ENCODE measurements at places on chromosomes 2 and 18.

GRCh38 chr2:28991460-28991859 is 10.4 kb downstream of the TOGARAM2 start:
- DNase-seq = no peak

DNA sequence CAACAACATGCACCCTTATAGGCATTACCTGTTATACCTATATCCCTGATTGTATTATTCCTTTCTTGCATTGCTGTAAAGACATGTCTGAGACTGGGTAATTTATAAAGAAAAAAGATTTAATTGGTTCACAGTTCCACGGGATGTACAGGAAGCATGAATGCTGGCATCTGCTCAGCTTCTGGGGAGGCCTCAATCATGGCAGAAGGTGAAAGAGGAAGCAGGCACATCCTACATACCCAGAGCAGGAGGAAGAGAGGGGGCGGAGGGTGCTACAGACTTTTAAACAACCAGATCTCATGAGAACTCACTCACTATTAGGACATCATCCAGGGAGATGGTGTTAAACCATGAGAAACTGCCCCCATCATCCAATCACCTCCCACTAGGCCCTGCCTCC is 191.7 kb upstream of the SPHKAP start:
- no peak for DNase-seq

- DNase-seq = no peak
Measured at GRCh38 chr2:125224830-125225229, 1199.7 kb downstream of the CNTNAP5 start.

- DNase-seq = no peak
Measured at GRCh38 chr2:181459621-181460021, 2.4 kb downstream of the ITGA4 start.

DNA sequence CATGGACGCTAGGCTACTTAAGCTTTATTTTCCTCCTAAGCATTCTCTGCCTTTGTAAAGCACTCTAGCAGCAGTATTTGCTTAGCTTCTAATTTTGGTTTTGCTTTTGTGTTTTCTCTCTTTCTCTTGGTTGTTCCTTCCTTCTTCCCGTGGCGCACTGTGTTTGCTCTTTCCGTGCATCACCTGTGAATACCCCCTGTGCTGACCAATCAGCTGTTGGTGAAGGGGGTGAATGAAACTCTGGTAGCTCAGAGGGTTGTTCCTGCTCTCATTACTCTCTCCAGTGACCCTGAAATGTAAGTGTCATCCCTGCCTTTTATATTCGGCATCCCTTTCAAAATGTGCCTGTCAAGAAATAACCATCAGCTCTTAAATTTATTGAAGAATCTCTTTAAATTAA is 45.5 kb upstream of the TNFRSF11A start:
- DNase-seq = no peak

GRCh38 chr2:2879781-2880180 is 497.8 kb downstream of the EIPR1 start:
- no peak for DNase-seq

DNA sequence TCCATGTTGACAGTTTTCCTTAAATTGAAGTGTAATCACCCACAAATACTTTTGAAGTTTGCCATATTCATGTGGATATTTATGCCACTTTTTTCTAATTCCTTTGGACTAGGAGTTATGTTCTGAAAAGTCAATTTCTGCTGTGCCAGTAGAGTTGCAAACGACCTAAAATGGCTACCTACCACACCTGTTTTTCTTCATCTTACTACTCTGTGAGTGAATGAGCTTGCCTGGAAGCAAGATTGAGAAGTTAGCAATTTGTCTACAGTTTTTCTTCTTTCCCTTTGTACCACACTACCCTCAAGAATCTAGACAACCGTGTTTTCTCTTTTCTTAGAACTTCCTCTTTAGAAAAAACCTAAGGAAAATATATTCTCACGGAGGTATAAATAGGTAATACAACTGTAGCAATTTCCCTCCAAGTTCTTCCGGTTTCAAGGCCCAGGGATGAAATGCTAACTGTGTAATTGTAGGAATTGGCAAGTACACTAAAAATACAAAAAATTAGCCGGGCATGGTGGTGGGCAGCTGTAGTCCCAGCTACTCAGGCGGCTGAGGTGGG is 7.3 kb upstream of the SLC39A10 start:
- DNase-seq = no peak

- DNase-seq = no peak
Measured at GRCh38 chr18:34281722-34282121, 57.0 kb upstream of the NOL4 start.

GRCh38 chr2:5690718-5691220 is 1.4 kb upstream of the SOX11 start:
- DNase-seq = no peak

- no peak for DNase-seq
Measured at GRCh38 chr2:185757356-185757755, 18.8 kb downstream of the FSIP2 start.

DNA sequence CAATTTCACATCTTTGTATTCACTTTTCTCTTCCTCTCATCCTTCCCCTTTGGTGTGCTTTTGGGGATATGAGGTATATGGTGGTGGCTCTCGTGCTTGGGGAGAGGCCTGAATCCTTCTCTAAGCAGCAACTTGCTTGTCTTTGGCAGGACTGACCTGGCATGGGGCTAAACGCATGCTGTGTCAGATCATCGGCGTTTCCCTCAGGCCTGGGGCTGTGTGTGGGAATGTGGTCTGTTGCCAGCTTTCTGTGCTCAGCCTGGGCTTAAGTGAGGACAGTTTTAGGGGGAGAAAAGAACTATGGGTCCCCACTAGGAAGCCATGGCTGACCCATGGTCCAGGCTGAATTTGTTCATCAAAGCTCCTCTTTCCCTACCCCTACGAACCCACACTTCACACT is 60.7 kb downstream of the TET3 start:
- DNase-seq = no peak

DNA sequence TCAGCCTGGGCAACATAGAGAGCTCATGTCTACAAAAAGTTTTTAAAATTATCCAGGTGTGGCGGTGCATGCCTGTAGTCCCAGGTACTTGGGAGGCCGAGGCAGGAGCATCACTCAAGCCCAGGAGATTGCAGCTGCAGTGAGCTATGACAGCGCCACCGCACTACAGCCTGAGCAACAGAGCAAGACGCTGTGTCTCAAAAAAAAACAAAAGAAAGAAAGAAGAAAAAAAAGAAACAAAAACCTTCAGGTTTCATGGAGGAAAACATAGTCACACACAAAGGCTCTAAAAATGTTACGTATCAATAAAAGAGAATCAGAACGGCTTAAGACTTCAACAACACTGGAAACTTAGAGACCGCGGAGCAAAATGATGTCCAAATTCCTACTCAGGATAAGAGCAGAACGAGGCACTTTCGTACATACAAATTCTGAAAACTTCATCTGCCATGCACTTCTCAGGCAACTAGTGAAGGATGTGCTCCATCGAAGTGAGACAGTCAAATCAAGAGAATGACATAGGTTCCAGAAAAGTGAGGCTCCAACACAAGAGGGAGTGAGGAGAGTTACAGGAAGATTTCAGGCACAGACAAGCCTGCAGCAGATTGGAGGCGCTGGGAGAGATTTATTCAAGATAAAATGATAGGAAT is 4.4 kb downstream of the HDLBP start:
- DNase-seq = no peak

GRCh38 chr18:63550068-63550467 is 7.9 kb downstream of the SERPINB12 start:
- DNase-seq = no peak

- no peak for DNase-seq
Measured at GRCh38 chr2:223415071-223415470, 187.1 kb downstream of the SCG2 start.

GRCh38 chr2:48400553-48401164 is 129.3 kb upstream of the STON1 start:
- DNase-seq = no peak

- DNase-seq = no peak
Measured at GRCh38 chr18:28120828-28121515, 56.0 kb downstream of the CDH2 start.

DNA sequence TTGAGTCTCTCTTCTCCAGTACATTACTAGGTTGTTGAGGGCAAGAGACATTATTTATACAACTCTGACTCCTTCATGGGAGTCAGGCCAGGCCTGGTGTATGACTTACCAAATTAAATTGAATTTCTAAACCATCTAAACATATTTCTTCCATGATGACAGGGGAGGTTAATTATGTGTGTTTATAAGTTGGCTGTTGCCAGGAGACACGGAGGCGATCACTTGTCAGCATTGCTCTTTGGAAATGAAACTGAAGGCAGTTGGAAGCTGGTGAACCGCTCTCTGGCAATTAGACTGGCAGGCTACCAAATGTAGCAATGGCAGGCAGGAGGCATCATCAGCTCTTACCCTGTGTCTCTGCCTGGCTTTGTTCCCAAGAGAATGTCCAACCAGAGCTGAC is 241.4 kb downstream of the KCNS3 start:
- no peak for DNase-seq

DNA sequence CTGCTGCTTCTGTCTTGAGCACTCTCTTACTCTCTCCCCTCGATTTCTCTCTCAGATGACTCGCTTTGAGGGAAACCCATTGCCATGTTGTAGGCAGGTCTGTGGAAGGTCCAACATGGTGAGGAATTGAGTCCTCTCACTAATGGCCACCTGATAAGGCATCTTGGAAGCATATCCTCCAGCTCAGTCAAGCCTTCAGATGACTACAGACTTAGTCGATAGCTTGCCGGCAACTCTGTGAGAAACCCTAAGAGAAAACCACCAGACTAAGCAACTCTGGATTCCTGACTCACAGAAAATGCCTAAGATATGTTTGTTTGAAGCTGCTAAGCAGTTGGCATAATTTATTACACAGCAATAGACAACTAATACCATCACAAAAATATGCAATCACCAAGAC is 51.2 kb downstream of the WDR75 start:
- no peak for DNase-seq

DNA sequence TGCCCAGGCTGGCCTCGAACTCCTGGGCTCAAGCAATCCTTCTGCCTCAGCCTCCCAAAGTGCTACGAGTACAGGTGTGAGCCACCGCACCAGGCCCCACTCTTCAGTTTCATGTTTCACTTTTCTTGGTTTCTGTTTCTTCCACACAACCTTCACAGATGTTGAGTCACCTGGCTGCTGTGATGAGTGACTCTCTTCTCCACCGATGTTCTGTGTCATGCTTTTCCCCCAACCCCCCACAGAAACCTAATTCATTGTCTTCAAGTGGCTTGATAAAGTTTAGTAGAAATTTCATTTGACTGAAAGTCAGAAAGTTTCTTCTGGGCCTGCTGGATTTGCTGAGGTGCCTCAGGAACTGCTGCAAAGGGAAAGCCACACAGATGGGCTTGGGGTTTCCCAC is 78.5 kb downstream of the SPHKAP start:
- no peak for DNase-seq

GRCh38 chr2:101847661-101848339 is 144.0 kb upstream of the IL1R2 start:
- DNase-seq = no peak

DNA sequence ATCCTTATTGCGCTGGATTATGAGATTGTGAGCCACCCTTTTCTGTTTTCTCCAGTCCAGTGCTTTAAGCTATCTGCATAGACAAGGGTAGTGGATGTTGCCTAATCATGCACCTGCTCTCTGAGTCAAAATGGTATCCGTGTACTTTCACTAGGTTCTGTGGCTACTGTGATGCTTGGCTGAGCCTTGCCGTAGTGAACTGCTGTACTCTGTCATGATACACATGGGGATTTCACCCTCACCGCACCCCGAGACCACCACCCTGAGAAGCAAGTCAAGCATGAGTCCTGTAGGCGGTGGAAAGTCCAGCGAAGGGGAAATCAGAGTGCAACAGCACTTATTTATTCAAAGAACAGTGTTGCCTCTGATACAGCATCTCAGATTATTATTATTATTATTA is 55.0 kb downstream of the ARHGAP25 start:
- no peak for DNase-seq

DNA sequence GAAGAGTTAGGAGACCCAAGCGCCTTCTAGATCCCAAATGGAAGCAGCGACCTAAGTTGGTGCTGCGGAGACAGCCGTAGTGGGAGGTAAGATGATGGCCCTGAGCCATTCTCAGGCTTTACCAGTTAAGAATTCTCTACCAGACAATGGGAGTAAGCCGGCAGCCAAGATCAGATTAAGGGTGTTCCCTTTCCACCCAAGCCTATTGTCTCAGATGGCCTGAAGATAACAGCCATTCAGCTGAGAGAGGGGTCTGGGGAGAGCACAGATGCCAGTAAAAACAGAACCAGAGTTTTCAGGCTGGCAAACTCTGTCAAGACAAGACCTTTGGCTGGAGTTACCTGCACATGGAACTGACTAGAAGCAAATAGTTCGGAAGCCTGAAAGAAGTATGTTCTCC is 191.7 kb upstream of the HAAO start:
- DNase-seq = no peak
